Activated CD8-positive, alpha-beta T cell treated with anti-CD3 and anti-CD28 coated beads for 36 hours (primary cell): ENCODE measurements at places on chromosomes 5 and 9. TPM values are rescaled to one million over a fixed set of nuclear protein-coding genes. Genes with fewer than 3 reads are reported as not detected.

NIPAL4 gene
- total RNA-seq: 0.72 TPM

- peak; percentile 59 for DNase-seq
Observed at GRCh38 chr9:35798658-35799374, 7.4 kb downstream of the NPR2 start.

DNA sequence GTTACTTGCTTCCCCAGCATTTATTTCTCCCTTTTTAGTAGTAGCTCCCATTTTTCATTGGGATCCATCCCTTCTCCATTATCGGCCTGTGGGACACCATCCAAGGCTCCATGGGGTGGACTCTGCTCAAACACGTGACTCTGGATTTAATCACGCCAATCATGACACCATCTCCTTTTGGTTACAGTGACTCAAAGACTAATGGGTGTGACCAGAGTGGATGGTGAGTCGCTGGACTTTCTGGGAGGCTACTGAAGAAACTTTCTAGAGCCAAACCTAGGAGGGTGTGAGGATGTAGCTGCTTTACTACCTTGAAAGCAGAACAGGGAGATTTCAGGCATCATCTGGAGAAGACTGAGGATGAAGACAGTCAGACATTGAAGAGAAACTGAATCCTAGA lies 93.1 kb downstream of the PJA2 start:
- no peak for DNase-seq

GRCh38 chr5:69238760-69239251 lies 4.1 kb downstream of the CDK7 start:
- no peak for DNase-seq

C5orf52 gene
- not detected for total RNA-seq

FLT4 gene
- 4.4 TPM for total RNA-seq
